ENCODE measurements at places on chromosomes 4 and X. TPM values are rescaled to one million over a fixed set of nuclear protein-coding genes. Genes with fewer than 3 reads are reported as not detected.

HNRNPD gene
- 123 TPM for total RNA-seq

MAGED4B gene
- 47.9 TPM for total RNA-seq

HERC3 gene
- 41.0 TPM for total RNA-seq

PCSK1N gene
- 21.3 TPM for total RNA-seq

SASH3 gene
- 13.6 TPM for total RNA-seq

RAB39B gene
- 1.2 TPM for total RNA-seq

PGAM4 gene
- total RNA-seq = not detected

CTAG1A gene
- total RNA-seq = not detected

RGN gene
- 7.6 TPM for total RNA-seq

LONRF3 gene
- total RNA-seq = 4.7 TPM

SERPINA7 gene
- total RNA-seq = 0.26 TPM

BMPR1B gene
- 9.7 TPM for total RNA-seq

NUP62CL gene
- 3.2 TPM for total RNA-seq

Measured in mucosa of gallbladder (tissue), 1 donor.